Uterus (tissue), 4 donors: ENCODE measurements at places on chromosomes 5 and 9. TPM values are rescaled to one million over a fixed set of nuclear protein-coding genes. Genes with fewer than 3 reads are reported as not detected.

DNA sequence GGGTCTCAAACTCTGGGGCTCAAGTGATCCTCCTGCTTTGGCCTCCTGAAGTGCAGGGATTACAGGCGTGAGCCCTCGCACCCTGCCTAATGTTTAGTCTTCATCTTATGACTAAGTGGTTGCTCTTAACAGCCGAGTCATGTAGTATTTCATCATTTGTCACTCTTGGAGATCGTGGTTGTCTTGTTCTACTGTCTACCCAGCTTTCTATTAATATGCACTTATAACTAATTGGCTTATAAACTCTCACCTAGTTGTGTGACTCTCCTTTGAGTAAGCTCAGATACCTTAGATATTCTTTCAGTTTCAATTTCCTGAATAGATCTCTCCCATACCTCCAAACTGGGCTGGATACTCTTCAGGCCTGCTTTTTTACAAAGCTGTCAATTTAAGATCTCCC is 19.9 kb downstream of the SLC44A1 start:
- DNase-seq = no peak

DNA sequence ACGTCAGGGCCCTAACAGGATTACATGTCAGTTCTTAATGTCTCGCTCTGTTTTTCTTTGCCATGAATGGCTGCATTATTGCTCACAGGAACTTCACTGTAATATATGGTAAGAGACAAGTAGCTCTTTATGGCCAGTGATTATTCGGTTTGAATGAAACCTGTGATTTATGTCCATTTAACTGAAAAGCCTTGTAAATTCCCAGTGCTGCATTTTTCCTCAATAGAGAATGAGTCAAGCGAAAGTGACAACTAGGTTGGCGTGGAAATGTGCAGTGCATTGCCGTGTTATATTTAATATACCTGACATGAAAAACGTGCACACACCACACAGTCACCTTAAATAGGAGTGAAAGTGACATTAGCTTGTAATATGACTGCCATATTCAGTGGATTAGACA is 163.1 kb downstream of the PBX3 start:
- DNase-seq = no peak

- DNase-seq = no peak
Observed at GRCh38 chr5:10333154-10334006, 20.1 kb upstream of the MARCHF6 start.

- DNase-seq = no peak
Observed at GRCh38 chr9:86876621-86877196, 70.6 kb downstream of the GAS1 start.

- no peak for DNase-seq
Observed at GRCh38 chr9:69339620-69340019, 14.6 kb downstream of the ENTREP1 start.

PTGDS gene
- 116 TPM for total RNA-seq
